ENCODE measurements at places on chromosomes 7 and 10.
A peak's percentile ranks its signal among the peaks of the same experiment; 100 is the strongest.

GRCh38 chr7:100406767-100407166 lies 21.7 kb downstream of the ZCWPW1 start:
- no peak for DNase-seq

DNA sequence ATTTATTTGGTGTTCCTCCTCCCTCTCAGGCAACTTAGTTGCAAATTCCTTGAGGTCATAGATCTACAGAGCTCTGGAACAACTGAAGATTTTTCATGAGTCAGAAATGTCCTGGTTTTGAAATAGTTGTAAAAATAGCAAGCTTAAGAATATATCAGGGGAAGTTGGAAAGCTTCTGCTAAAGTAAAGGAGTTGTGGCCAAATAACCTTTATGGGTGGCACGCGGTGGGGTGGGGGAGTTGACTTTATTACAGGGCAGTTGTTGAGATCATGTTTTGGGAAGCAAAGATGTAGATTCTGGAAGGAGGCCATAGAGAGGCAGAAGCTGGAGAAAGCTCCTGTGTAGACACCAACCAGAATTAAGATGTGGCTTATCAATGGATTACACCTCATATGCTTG lies 326.0 kb upstream of the MTPN start:
- DNase-seq, result no peak

- DNase-seq, result no peak
These were observed 29.3 kb upstream of the MTPAP start for GRCh38 chr10:30378201-30378995.

GRCh38 chr10:71817831-71818655 lies 33.0 kb downstream of the PSAP start:
- DNase-seq, result no peak

DNA sequence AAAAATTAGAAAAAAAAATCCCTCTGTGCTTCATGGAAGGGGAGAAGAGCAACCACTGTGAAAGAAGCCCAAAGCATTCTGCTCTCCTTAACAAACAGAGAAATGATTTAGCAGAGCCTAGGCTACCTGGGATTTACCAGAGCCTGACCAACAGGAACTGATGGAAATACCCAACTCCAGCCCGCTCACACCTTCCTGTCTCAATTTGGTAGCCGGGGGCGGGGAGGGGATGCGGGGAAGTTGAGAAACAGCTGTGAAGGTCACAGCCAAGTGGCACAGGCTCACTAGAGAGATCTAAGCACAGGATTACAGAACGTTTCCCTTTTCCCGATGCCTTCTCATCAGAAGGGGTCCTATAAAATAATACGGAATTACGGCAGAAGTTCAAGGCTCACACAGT lies 17.6 kb downstream of the RSU1 start:
- DNase-seq, result no peak

GRCh38 chr10:20658158-20658557 lies 239.0 kb downstream of the NEBL start:
- no peak for DNase-seq

GRCh38 chr10:105288026-105288425 lies 646.9 kb downstream of the SORCS3 start:
- no peak for DNase-seq

DNA sequence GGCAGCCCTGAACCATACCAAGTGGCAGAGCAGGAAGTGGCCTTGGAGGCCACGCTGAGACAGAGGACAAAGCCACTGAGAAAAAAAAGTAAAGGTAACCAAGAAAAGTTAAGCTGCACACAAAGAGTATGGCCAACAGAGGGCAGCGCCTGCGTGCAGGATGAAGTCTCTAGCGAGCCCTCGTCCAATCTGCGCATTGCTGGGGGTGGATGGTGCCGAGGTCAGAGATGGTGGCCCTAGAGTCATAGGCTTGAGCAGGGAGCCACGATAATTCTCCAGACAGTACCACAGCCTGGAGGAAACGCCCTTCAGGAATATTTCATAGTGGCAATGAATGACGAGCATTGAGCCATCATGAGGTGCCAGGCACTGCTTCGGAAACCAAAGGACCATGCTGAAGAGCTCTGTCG lies 9.7 kb downstream of the ATP6V0E2 start:
- peak; percentile 74 for DNase-seq

- DNase-seq, result no peak
These were observed 142.8 kb upstream of the CALCR start for GRCh38 chr7:93717217-93717900.

- DNase-seq, result no peak
These were observed 276.3 kb downstream of the ADARB2 start for GRCh38 chr10:1461016-1461415.

GRCh38 chr10:16909961-16910792 lies 93.0 kb upstream of the RSU1 start:
- no peak for DNase-seq

DNA sequence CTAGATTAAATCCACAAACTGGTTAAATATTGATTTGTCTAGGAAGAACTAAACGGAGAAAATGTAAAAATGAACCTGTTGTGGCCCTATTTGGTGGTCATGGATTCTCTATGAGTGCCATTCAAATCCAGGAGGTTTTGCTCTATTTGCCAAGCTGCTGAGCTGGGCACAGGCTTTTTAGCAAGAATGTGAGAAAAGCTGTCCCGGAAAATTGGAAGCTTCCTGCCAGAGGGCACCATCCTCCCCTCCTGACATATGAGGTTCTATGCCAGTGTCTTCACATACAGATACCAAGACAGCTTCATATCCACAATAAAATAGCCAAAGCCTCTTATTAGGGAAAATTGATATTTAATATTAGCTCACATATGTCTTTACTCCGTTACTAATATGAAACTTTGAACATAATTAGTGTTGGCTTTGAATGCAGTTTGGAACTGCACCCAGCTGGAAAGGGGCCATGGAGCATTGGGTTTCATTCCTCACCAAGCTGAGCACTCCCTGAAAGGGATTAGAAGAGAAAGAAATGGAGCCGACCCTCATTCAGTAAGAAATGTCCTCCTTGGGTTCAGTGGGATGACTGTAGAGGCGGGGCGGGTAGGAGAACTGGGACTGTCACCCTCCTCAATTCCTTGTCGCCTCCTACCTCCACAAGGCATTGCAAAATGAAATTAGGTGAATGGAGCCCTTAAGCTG lies 47.8 kb downstream of the NRCAM start:
- DNase-seq, result no peak

DNA sequence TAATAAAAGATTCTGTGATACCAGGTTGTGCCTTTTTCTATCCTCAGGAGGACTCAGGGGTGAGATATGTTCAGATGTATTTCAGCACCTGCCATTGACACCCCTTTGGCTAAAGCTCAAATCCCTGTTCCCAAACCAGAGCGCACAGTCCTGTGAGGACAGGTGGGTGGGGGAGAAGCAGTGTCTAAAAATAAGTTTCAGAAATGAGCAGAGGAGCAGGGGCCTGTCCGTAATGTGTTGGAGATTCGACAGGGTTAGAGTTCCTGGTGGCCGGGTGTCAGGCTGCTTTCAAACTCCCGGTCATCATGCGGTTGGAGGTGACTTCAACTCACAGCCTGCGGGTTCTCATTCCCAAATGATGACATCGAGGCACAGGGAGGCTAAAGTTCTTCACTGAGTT lies 211.5 kb downstream of the KLF6 start:
- DNase-seq, result no peak

DNA sequence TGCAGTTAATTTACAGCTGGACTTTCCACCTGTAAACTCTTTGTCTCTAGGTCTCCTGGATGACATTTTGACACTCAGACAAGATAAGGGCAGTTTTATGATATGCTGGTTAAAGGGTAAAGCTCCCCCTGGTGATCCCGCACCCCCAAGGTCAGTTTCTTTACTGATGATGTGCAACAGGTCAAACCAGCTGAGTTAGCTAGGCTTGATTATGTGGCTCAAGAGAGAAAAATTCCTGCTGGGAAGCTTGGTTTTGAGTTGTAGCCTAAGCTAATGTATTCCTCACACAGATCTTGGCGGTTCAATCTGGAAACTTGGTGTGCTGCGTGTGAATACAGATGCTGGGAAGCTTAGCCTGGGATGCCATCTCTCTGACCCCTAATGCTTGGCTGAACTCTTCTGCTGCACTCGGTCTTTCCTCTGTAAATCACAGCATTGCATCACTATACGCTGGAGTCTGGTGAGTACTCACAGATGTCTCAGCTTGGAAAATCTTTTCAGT lies 11.4 kb upstream of the AKR1D1 start:
- no peak for DNase-seq

- DNase-seq, result no peak
These were observed 157.0 kb upstream of the CACNA2D1 start for GRCh38 chr7:82600531-82600930.

DNA sequence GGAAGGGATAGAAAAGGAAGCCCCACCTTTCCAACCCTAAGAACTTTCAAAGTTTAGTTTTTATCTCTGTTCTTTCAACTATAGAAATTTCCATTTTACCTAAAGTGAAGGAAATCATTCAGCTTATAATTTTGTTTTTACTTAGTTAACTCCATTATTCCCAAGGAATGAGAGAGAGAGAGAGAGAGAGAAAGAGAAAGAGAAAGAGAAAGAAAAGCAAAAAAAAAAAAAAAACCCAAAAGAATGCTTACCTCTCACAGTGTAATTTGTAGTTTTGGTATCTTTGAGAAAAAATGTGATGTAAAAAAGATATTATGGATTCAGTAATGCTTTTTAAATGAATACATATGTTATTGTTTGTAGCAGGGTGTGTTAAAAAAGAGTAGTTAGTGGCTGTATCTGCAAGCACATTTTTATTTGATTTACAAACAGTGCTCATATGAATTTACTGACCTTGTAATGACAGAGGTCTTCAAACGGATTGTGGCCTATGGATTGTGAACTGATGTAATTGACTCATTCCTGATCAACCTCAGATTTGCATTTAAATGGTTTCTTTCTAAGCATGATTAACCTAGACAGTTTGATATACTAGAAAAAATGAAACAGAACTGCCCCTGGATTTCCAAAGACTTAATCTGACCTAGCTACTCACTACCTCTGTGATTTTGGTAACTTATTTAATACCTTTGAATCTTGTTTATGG lies 64.9 kb downstream of the LCOR start:
- DNase-seq, result no peak

DNA sequence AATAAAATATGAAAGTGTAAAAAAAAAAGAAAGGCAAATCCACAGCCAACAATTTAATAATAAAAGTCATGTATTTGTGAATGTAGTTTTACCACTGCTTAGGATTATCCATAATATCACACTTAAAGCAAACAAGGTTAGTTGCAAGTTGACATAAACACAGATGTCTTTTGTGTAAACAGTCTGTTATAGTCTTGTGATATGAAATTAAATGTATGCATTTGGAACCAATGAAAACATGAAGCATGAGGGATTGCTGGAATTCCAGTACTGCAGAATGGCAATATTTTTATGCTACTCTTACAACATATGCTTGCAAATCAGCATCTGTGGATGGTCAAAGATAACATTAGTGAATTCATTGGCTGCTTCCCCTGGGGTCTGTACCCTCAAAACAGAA lies 148.1 kb downstream of the DNAJB9 start:
- DNase-seq, result no peak

DNA sequence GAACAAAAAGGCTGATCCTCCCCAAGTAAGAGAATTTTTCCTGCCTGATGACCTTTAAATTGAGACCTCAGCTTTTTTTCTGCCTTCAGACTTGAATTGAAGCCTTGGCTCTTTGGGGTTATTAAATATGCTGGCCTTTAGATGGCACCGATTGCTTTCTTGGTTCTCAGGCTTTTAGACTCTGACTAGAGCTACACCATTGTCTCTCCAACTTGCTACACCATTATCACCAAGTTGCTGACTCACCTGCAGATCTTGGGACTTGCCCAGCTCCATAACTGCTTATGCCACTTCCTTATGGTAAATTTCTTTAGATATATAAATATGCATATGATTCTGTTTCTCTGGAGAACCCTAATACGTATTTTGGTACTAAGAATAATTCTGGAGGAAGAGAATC lies 3.1 kb upstream of the ABCA13 start:
- no peak for DNase-seq
